ENCODE measurements at places on chromosomes 5 and 9.

DNA sequence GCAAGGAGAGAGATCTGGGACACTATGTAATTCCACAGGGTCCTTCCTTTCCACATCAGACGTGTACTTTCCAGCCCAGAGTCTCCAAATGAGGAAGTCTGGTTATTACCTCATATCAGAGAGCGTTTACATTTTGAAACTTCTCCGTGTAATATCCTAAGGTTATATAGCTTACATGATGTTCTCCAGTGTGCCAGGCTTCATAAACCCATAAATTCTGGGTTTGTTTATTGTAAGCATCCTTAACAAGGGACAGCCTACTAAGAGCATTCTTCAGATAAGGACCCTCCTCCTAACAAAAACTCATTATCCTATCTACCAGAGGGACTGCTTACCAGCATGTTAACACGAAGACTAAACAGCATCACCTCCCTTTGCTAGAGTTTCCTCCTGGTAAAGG lies 17.9 kb downstream of the SRFBP1 start:
- DNase-seq, result no peak

GRCh38 chr5:6026766-6027406 lies 351.5 kb downstream of the MED10 start:
- no peak for DNase-seq

- DNase-seq, result no peak
Measured at GRCh38 chr9:103025796-103026195, 30.7 kb downstream of the CYLC2 start.

DNA sequence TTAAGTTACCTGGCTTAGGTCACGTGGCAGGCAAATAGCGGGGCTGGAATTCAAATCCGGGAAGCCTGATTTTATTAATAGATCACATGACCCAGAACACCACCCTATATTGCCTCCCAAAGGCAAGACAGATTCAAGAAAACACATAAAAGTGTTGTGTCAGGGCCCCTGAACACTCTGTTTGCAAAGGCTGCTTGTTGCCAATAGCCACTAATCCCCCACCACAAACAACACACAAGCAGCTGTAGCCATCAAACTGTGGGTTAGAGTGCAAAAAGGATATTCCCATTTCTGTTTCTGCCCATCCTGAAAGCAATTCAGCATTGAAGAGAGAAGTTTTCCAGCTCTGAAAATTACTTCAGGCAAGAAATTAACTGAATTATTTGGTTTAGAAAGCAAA lies 358.9 kb upstream of the RFX3 start:
- no peak for DNase-seq

DNA sequence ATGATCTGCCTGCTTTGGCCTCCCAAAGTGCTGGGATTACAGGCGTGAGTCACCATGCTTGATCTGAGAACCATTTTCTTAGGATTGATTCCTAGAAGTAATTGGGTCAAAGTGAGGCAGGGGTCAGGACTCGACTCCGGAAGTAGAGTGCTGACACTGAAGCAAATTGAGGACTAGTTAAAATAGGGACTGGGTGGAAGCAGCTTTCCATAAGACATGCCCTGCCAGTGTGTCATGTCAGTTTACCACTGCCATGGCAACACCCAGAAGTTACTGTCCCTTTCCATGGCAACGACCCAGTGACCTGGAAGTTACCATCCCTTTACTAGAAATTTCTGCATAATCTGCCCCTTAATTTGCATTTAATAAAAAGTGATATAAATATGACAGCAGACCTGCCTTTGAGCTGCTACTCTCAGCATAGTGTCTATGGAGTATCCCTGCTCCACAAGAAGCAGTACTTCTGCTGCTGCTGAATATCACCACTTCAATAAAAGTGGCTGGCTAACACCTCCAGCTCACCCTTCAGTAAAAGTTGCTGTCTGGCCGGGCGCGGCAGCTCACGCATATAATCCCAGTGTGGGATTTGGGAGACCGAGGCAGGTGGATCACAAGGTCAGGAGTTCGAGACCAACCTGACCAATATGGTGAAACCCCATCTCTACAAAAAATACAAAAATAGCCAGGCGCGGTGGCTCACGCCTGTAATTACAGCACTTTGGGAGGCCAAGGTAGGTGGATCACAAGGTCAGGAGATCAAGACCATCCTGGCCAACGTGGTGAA lies 47.8 kb upstream of the JADE2 start:
- no peak for DNase-seq
